A549 treated with ZK216348 at 1 μM for 4 hours (cell line): ENCODE measurements at places on chromosomes 5 and 9. TPM values are rescaled to one million over a fixed set of nuclear protein-coding genes. Genes with fewer than 3 reads are reported as not detected.

The PCDHGB4 gene
- 0.74 to 1.1 TPM (median 0.90 TPM) in 5 replicates for total RNA-seq

The ZNF474 gene
- 0.12 to 0.49 TPM (median 0.31 TPM) in 4 of 5 replicates, not detected in the other for total RNA-seq

The SETX gene
- total RNA-seq, result 18.7 to 22.2 TPM (median 20.9 TPM) in 5 replicates

The BASP1 gene
- total RNA-seq, result 220 to 349 TPM (median 293 TPM) in 5 replicates

The FOXD4L4 gene
- total RNA-seq, result 0.08 to 0.13 TPM (median 0.13 TPM) in 3 of 5 replicates, not detected in the others
